SHP77 treated with DMSO at 0.1 percent for 48 hours (cell line): ENCODE measurements at places on chromosomes 6 and 20.
A peak's percentile ranks its signal among the peaks of the same experiment; 100 is the strongest.

- DNase-seq: no peak
These were observed 22.8 kb upstream of the CCN6 start for GRCh38 chr6:112030961-112031660.

DNA sequence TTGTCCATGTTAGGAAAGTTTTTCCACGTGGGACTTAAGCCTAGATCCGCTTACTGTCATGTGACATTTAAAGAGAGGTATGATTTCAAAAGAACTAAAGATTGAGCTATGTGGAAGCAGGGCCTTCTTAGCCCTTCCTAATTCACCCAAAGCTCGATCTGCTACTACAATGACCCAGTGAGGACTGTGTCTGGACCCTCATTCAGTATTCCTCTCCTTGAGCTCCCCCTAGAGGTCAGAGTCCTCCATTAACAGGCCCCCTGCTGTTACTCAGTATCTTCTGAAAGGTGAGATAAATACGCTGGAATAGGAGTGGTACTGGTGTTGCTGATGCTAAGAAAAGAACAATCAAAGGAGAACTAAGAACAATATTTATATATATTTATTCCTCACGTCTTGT, 414.0 kb downstream of the GJA1 start:
- peak; percentile 36 for DNase-seq

DNA sequence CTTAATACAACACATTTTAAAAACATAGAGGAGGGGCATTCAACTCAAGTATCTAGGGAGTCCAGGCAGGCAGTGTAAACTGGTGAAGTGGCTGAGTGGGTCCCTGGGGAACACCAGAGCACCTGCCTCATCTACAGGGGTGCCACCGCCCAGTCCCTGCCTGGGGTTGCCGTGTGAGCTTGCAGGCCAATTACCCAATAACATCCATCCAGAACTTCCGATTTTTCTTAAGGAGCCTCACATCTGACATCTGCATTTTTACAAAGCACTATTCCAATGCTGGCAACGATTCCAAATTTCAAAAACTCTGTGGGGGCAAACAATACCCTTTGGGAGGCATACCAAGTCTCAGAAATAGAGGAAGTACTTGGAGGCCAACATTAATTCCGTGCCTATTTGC, 288.4 kb upstream of the TSHZ2 start:
- DNase-seq: no peak

DNA sequence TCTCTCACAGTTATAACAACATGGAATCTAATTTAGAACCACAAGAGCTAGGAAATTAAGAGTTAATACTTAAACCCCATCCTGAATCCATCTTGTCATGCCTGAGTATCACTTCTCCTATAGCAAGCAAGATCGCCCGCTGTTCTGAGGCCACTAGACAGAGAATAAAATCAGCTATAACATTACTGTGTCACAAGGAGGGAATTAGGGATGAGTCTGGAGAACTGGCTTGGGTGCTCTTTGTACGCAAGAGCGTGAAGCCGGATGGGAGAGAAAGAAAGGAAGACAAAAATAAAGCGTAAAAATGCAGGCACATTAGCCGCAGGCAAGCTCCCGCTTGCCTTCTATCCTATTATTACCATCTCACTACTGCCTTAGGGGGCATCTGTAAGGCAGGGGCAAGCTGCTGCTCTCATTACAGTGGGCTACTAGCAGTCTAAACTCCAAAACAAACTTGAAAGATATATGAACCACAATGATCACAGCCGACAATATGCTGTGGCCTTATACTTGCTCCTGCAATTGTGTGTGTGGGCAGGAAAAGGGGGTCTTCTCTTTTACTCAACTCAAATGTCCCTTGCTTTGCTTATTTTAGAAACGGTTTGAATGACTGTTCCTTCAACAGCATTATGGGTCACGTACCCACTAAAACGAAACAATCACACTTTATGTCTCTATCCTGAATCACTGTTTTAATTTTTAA, 81.9 kb downstream of the GJA10 start:
- DNase-seq: no peak

- DNase-seq: no peak
These were observed 19.7 kb downstream of the ZBP1 start for GRCh38 chr20:57600320-57601210.

DNA sequence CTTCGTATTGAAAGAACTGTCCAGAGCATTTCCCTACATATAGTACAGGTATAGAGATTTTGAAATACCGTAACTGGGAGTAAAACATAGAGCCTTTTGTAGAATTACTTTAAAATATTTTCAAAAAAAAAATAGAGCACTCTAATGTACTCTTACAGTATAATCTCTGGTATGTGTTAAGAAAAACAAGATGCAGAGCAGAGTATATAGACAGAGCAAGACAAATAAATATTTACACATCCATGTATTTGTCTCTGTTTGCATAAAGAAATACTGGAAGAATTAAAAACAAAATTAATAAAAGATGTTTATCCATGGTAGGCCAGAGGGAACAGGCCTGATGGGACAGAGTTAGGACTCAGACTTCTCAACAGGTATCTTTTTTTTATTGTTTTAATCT, 28.0 kb upstream of the SUMO4 start:
- DNase-seq: no peak

GRCh38 chr20:47710665-47711045, 74.6 kb downstream of the SULF2 start:
- DNase-seq: no peak

GRCh38 chr20:23585808-23586734, 17.8 kb upstream of the CST9L start:
- DNase-seq: no peak

DNA sequence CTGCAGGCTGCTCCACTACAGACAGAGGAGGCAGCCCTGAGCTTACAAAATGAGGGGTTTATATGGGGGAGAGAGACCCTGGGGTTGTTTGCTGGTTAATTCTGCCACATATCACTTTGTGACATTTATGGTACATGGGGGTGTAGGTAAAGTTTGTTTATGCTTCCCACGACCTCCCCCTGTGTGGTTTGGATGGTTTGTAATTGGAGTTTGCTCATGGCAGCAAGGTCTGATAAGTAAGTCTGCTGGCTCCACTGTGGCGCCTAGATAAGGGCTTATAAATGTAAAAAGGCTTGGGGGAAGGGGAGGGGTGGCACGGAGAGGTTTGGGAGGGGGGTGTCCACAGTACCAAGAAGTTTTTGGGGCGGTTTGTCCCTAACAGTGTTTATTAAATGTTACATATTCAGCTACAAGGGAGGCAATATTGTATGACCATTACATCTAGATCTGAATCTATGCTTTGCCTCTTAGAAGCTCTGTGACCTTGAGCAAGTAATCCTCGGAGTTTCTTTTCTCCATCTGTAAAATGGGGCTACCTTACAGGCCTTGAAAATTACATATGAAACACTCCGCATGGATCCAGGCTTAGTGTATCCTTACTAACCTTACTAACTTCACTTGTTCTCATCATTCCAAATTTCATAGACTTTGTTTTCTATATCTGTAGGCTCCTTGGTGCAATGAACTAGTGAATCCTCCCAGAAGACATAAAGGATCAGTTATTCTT, 204.8 kb upstream of the NOX3 start:
- no peak for DNase-seq

- peak; percentile 27 for DNase-seq
These were observed 8.6 kb upstream of the IP6K3 start for GRCh38 chr6:33755070-33755869.

DNA sequence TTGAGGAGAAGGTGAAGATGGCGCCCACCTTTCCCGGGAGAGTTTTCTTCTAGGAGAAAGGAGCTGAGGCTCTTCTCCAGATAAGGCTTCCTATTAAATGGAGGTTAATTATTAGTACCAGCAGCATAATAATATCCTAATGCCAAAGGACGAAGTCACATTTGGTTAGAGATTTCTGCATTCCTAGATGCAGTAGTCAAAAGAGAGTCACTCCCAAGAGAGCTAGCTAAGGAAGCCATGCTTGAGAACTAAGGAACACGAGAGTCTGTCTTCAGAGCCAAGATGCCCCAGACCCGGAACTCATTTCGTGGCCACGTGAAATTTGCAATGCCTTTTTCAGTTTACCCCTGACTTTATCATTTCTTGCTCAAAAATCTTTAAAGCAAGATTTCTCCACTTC, 132.7 kb downstream of the TSHZ2 start:
- DNase-seq: no peak

GRCh38 chr6:30350524-30350923, 5.6 kb downstream of the RPP21 start:
- no peak for DNase-seq
